ENCODE measurements at places on chromosomes 1 and 21.
A peak's percentile ranks its signal among the peaks of the same experiment; 100 is the strongest.

- no peak for DNase-seq
These were observed 1535.2 kb downstream of the PLA2G4A start for GRCh38 chr1:188363943-188364342.

DNA sequence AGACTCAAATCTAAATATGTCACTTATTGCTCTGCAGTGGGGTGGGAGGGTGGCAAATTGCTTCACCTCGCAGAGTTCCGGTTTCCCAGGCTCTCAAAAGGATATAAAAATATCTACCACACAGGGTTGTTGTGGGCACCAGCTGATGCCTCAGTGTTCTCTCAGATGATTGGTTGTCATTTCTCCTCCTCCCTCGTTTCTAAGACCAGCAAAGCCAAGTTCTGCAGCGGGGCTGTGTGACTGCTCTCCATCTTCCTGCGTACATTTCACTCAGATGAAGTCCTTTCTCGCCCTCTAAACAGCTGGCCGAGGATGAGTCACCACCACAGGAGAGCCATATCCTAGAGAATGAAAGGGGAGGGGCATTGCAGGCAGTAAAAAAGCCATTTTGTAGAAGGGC is 35.0 kb upstream of the VWA5B1 start:
- peak; percentile 9 for DNase-seq

- DNase-seq = no peak
These were observed 8.6 kb upstream of the CHI3L2 start for GRCh38 chr1:111218701-111219556.

- DNase-seq = no peak
These were observed 104.1 kb downstream of the SLC35F3 start for GRCh38 chr1:234008591-234008990.

GRCh38 chr1:166999075-166999474 is 10.0 kb downstream of the MAEL start:
- no peak for DNase-seq

DNA sequence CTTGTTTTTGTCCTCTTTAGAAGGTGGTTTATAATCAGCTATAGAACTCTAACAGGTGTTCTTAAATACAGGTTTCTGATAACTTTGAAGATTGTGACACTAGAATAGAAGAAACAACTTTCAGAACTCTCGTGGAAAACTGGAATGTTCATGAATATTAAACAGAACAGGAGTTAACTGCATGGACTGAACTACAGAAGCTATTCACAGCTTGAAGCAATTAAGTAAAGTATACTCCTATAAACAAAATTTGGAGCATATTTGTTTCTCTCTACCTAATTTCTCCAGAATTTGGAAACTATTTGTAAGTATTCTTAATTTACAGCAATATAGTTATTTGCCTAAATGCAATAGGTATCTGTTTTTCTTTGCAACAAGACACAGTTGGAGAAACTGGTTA is 824.8 kb downstream of the ADGRL2 start:
- DNase-seq = no peak

- DNase-seq = no peak
These were observed 209.3 kb downstream of the PLA2G4A start for GRCh38 chr1:187037973-187038553.

GRCh38 chr1:30847358-30847972 is 61.1 kb downstream of the SDC3 start:
- DNase-seq = no peak

DNA sequence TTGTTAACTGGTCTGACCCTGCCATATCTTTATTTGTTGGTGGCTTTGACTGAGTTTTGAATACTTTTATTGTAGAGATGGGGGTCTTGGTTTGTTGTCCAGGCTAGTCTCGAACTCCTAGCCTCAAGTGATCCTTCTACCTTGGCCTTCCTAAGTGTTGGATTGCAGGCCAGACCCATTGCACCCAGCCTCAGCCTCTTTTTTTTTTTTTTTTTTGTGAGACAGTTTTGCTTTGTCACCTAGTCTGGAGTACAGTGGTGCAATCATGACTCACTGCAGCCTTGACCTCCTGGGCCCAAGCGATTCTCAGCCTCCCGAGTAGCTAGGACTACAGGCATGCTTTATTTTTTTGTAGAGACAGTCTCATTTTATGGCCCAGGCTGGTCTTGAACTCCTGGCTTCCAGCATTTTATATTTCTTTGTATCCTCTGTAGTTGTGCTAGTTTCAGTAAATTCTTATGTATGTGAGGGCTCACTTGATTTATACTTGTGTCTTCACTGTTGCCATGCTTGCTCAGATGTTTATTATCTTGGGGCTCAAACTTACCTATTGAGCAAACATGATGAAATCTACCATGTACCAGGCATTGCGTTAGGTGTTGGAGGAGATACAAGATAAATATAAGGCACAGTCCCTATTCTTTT is 24.1 kb downstream of the THRAP3 start:
- DNase-seq = peak; percentile 32

Measured in fibroblast of skin of left biceps (primary cell).